Mesangial cell (primary cell): ENCODE measurements at places on chromosomes 5 and 9. TPM values are rescaled to one million over a fixed set of nuclear protein-coding genes. Genes with fewer than 3 reads are reported as not detected.

The HACD4 gene
- total RNA-seq, result 2.1 and 2.4 TPM in 2 replicates

The MVB12B gene
- 5.2 and 8.2 TPM in 2 replicates for total RNA-seq

The GRIA1 gene
- not detected in 2 replicates for total RNA-seq

The CENPK gene
- 3.4 and 15.5 TPM in 2 replicates for total RNA-seq

The GBGT1 gene
- 5.3 and 6.5 TPM in 2 replicates for total RNA-seq

The ZFP2 gene
- total RNA-seq, result 0.33 and 1.1 TPM in 2 replicates

The PCDHB9 gene
- total RNA-seq, result 0.25 TPM in 1 of 2 replicates, not detected in the other

The YIPF5 gene
- total RNA-seq, result 46.0 and 57.2 TPM in 2 replicates

The CTXN3 gene
- total RNA-seq, result not detected in 2 replicates

The PARP8 gene
- total RNA-seq, result 7.0 and 9.4 TPM in 2 replicates

The HMGCS1 gene
- total RNA-seq, result 37.2 and 38.7 TPM in 2 replicates

The INSL4 gene
- total RNA-seq, result not detected in 2 replicates

The HMHB1 gene
- not detected in 2 replicates for total RNA-seq

The PNPLA7 gene
- total RNA-seq, result 0.16 and 2.3 TPM in 2 replicates

The PRXL2C gene
- total RNA-seq, result 9.8 and 10.6 TPM in 2 replicates

The GNA14 gene
- 0.49 and 0.51 TPM in 2 replicates for total RNA-seq

The NUDT12 gene
- 4.6 and 4.7 TPM in 2 replicates for total RNA-seq
